ENCODE measurements at places on chromosomes 3 and 15.

DNA sequence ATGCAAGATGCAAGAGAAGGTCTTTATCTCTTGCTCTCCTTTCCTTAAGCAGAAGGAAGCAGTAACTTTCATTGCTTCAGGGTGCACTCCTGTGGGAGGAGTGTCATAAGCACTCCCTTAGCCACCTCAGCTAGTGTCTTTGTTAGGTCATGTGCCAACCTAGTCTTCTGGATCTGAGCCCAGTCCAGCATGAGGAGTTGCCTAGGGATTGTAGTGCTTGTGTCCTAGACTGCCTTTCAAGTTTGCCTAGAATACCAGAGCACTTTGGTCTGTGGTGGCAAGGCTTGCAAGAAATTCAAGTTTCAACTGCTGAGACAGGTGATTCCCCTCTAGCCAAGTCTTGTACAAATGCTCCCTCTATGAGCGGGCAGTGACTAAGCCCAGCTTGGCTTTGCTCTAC is 633.6 kb downstream of the ZNF385D start:
- no peak for DNase-seq

DNA sequence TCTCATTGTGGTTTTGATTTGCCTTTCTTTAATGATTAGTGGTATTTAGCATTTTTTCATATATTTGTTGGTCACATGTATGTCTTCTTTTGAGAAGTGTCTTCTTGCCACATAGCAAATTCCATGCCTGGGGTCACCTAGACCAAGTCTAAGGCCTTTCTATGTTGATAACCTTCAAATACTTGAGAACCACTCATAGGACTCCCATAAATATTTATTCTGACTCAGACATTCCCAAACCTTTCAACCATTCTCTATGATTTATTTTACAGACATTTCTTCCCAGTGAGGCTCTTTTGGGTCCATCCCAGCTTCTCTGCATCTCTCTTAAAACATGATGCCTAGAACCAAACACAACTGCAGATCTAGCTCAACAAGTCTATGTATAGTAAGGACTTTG is 69.2 kb downstream of the ATP8B4 start:
- no peak for DNase-seq

- DNase-seq: no peak
Measured at GRCh38 chr3:186949281-186949982, 19.1 kb downstream of the ST6GAL1 start.

GRCh38 chr15:25441111-25441510 is 2.3 kb upstream of the UBE3A start:
- no peak for DNase-seq

- no peak for DNase-seq
Measured at GRCh38 chr3:53680028-53680427, 166.2 kb downstream of the CHDH start.

DNA sequence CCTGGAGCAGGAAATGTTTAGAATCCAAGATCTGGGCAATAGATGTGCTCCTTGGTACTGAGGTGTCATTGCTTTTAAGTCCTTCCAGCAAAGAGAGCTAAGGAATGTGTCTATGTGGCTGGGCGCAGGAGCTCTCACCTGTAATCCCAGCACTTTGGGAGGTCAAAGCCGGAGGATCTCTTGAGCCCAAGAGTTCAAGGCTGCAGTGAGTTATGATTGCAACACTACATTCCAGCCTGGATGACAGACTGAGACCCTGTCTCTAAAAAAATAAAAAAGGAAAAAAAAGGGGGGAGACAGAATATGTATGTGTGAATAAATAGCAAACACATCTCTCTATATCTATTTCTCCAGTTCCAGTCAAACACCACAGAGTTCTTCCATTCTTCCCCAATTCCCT is 4.3 kb upstream of the GPR62 start:
- no peak for DNase-seq

DNA sequence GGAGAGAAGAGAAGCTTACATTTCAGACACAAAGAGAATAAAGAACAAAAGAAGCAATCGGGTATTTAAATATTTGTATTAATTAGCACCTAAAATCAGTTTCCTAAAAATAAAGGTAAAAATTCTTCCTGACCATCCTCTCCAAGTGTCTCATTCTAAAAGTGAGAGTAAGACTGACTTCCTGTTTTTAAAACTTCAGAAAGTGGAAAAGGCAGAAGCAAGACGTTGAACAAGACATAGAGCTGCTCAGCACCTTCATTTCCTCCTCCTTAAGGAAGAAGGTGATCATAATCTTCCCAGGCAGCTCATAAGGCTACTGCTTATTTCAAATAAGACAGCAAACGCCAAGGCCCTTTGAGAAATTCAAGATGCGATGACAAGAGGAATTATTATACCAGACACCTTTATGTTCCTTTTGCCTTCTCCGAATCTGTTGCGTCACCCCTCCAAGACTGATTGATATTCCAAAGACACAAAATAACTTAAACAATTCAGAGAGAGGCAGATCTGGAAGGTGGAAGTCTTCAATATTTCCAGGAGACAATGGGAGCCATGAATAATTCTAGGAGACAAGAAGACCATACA is 238.8 kb upstream of the TLE3 start:
- DNase-seq: no peak

GRCh38 chr3:27643355-27643754 is 78.8 kb downstream of the EOMES start:
- DNase-seq: no peak

DNA sequence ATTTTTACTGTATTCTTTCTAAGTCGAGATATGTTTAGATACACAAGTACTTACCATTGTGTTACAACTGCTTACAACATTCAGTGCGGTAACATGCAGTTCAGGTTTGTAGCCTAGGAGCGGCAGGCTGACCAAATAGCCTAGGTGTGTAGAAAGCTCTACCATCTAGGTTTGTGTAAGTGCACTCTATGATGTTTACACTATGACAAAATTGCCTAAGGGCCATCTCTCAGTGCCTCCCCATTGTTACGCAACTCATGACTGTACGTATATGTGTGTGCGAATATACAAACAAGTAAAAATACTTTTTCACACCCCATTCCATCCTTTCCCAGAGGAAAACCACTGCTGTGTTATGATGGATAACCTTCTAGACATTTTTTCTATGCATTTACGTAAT is 44.3 kb downstream of the PXYLP1 start:
- no peak for DNase-seq

DNA sequence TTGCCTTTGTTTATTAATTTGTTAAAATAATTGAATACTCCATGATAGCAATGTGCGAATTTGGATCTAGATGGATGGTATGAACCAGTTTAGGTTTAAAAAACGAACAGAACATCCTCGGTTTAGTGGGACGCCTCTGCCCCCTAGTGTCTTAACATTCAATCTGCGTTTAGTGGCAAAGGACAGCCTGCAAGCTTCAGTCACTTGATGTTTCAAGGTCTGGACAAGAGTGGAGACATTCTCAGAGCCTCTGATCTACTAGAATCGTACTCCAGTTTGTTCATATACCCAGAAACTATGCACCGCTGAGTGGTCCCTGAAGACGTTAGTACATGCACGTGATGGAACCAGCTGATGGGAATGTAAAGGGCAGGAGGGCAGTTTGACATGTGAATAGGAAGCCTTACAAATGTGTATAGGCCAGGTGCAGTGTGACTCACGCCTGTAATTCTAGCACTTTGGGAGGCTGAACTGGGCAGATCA is 17.8 kb upstream of the ATP13A4 start:
- no peak for DNase-seq

DNA sequence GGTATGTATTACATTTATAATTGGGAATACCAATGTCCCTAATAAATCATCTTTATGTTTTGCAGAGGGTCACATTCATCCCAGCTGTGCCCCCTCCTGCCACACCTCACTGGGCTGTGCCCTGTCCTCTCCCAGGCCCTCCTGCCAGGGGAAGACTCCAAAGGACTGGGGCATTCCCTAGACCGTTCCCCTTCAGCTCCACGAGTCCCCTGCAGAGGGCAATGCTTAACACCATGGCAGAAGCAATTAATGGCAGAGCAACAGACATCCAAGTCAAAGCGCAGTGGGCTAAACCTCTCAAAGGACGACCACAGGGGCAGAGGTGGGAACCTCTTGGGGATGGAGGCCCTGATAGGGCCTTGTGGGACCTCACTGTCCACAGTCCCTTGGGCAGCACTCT is 71.3 kb upstream of the SEC13 start:
- no peak for DNase-seq

DNA sequence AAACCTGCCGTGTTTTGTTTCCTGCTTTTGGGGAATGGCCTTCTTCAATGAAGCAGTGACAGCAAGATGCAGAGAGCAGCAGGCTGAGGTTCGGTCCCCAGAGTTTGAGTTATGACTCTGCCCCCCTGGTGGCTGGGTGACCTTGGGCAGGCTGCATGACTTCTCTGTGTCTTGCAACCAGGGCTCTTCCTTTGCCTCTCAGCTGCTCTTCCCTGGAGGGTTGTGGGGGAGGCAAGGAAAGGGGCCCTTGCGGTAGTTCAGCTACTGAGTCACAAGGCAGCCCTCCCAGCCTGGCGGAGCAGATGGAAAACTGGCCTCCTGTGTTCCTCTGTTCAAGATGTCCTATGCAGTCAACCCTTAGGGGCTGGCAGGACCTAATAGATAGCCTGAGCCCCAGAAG is 17.1 kb downstream of the CTXND1 start:
- no peak for DNase-seq

DNA sequence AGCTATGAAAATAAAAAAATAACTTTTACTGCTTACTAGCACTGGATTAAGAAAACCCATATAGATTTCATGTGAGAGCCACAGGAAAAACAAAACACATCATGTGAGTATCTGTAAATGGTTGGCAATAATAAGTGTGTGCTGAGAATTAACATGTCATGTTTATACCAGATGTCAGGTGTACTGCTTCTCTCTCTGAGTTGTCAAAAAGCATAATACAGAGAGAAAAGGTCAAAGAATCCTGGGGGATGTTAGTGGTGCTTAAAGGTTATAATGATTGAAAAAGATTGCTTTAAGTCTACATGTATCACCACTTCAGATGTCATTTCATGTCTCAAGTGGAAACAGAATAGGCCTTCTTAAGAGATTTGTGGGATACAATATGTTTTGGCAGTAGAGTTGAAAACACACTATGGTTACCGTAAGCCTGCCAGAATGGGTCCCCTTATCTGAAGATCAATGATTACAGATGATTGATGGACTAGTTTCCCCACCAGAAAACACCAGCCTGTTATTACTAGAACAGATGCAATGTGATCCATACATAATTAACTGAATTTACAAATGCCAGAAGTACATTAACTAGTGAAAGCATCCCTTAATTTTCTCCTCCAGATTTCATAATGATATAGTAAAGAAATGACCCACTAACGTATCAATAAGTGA is 204.1 kb downstream of the CNTN3 start:
- DNase-seq: no peak

DNA sequence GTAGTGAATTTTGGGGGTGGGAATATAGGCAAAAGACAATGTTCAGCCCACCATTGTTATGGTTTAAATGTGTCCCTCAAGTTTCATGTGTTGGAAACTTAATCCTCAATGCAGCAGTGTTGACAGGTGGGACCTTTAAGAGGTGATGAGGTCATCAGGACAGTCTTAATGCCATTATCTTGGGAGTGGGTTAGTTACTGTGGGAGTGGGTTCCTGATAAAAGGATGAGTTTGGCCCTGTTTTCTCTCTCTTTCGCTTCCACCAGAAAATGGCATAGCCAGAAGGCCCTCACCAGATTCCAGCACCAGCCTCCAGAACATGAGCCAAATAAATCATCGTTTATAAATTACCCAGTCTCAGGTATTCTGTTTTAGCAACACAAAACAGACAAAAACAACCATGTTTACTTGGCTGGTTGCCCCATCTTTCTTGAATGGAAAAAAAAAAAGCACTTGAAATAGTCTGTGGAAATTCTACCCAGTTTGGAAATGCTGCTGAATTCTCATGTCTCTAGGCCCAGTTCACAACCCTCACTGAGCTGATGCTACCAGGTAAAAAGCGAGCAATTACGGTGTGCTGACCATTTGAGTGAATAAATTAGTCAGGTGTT is 31.0 kb upstream of the MFSD1 start:
- no peak for DNase-seq

- no peak for DNase-seq
Measured at GRCh38 chr3:139634111-139634635, 43.6 kb downstream of the NMNAT3 start.

GRCh38 chr3:158743664-158744566 is 11.7 kb upstream of the RARRES1 start:
- DNase-seq: no peak

GRCh38 chr15:92012368-92012629 is 158.8 kb downstream of the SLCO3A1 start:
- no peak for DNase-seq

DNA sequence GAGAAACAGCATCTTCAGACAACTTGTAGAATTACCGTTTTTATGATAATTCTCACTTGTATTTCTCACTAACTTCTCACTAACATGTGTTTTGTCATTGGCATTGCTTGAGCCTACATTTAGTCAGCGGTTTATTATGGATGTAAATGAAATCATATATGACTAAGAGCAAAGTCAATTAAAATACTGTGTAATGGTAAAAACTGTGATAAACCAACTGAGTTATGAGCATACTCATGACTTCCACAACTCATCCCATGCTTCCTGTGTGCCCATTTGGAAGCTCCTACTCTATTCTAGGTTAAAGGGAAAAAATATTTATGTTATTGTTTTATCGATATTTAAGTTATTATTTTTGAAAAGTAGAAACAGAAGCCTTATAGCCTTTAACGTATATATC is 12.8 kb downstream of the PXK start:
- no peak for DNase-seq

GRCh38 chr3:29922992-29923746 is 642.3 kb downstream of the RBMS3 start:
- DNase-seq: no peak

- DNase-seq: no peak
Measured at GRCh38 chr3:153142961-153143360, 19.1 kb upstream of the RAP2B start.

DNA sequence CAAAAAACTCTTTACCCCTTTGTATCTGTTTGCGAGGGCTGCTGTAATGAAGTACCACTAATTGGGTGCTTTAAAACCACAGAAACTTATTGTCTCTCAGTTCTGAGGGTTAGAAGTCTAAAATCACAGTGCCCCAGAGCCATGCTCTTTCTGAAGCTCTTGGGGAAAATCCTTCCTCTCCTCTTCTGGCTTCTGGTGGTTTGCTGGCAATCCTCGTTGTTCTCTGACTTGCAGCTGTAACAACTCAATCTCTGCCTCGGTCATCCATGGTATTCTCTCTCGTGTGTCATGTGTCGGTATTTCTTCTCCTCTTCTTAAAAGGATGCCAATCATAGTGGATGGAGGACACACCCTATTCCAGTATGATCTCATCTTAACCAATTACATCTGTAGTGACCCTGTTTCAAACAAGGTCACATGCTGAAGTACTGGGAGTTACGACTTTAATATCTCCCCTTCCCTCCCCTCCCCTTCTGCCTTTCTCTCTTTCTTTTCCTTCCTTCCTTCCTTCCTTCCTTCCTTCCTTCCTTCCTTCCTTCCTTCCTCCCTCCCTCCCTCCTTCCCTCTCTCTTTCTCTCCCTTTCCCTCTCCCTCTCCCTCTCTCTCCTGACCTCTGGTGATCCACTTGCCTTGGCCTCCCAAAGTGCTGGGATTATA is 6.5 kb upstream of the ARL8B start:
- DNase-seq: no peak

Measured in stimulated activated CD8-positive, alpha-beta memory T cell treated with anti-CD3 and anti-CD28 coated beads, Interleukin-4, amount 100 ng/mL, for 4 hours (primary cell).